ENCODE measurements at places on chromosomes 1 and 21.

- DNase-seq = no peak
These were observed 134.7 kb downstream of the ST6GALNAC3 start for GRCh38 chr1:76209238-76209637.

DNA sequence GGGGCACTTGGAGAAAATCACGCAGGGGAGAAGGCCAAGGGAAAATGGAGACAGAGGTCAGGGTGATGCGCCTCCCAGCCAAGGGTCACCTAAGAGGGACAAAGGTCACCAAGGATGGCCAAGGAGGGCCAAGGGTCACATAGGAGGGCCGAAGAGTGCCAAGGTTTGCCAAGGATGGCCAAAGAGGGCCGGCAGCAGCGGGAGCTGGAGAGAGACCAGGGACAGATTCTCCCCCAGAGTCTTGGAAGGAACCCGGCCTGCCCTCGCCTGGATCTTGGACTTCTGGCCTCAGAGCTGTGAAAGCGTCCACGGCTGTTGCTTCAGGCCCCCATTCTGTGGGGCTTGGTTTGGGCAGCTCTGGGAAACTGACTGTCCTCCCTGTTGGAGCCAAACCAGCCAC lies 25.6 kb upstream of the ARHGEF16 start:
- no peak for DNase-seq

GRCh38 chr1:8523666-8524206 lies 205.8 kb downstream of the SLC45A1 start:
- no peak for DNase-seq

DNA sequence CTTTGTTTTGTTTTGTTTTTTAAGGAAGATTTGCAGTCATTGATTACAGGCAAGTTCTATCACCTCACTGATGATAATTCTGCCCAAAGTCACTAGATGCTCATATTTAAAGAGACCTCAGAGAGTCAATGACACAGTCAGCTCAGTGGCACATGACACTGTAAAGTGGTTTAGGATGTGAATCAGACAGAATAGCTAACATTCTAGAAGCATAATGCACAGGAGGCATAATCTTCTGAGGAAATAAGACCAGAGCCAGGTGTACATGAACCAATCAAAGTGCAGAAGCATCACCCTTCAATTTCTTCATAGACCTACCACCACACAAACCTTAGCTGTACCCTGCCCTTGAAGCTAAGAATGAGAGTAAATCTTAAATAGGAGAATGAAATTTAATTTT lies 268.5 kb downstream of the BRINP2 start:
- DNase-seq = no peak

DNA sequence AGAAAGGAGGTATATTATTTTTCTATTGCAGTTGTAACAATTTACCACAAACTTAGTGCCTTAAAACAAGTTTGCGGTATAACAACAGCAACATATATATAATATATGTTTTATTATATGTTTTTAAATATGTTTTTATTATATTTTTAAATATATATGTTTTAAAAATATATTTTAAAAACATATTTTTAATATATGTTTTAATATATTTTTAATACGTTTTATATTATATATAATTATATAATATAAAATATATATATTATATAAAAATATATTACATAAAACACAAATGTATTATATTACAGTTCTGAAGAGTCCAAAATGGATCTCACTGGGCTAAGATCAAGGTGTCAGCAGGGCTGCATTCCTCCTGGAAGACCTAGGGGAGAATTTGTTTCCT lies 27.5 kb upstream of the FNBP1L start:
- DNase-seq = no peak
